ENCODE measurements at places on chromosomes 4 and X.

DNA sequence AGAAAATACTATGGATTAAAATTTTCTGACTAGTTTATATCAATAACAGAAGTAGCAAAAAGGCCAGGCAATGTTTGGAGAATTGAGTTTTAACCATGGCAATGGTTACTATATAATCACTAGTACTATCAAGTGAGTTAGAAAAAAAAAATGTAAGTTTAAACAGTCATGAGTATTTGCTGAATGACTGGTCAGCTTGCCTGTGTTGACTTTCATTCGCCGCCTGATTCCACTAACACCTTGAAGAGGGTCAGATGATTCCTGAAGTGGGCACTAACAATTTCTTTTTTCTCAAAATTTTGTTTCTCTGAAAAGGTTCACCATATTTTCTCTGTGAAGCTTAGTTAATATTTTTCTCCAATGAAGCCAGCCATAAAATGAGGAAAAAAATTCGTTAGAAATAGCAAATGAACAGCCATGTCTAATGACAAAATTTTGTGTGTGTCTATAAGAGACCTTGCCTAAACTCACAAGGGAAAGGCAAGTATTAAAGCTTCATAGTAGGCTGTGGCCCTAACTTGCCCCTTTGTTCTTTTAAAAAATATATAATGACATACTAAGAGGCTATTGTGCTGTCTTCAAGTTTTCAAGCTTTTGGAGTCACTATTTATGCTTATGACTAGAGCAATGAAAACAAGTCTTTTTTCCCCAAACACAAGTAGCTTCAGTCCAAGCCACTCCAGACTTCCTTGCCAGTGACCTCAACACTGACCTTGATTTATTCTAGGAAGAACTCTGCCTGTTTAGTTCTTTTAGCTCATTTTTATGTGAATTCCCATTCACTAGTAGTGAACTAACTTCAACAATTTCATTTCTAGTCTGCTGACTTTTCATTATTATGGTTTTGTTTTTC is 18.4 kb upstream of the FHDC1 start:
- no peak for DNase-seq

DNA sequence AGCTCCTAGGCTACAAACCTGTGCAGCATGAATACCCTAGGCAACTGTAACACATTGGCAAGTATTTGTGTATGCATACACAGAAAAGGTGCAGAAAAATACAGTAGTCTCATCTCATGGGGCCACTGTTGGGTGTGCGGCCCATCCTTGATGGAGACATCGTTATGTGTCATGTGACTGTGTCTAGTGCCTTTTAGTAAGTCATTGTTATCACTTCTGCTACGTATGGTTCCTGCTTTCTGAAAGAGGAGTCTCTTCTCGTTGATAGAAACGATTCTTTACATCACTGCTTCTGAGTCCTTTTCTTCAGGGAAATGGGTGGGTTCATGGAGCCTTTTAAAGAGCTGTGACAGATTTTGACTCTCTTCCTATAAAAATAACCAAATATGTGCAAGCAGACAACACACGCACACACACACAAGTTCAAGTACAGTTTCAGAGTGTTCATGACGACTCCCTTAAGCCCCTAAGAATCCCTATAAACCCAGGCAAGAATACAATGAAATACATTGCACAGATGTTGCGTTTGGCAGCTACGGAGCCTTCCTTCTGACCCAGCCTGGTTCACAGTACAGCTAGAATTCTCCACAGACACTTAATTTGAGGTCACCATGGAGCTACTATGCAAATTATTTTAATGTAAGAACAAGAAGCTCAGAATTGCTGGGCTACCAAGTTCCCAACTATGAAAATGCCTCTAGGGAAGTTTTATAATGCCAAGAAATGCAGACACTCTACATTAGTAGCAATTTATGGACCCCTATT is 10.2 kb upstream of the STK32B start:
- no peak for DNase-seq

GRCh38 chr4:147510962-147511668 is 30.2 kb downstream of the EDNRA start:
- DNase-seq = no peak

DNA sequence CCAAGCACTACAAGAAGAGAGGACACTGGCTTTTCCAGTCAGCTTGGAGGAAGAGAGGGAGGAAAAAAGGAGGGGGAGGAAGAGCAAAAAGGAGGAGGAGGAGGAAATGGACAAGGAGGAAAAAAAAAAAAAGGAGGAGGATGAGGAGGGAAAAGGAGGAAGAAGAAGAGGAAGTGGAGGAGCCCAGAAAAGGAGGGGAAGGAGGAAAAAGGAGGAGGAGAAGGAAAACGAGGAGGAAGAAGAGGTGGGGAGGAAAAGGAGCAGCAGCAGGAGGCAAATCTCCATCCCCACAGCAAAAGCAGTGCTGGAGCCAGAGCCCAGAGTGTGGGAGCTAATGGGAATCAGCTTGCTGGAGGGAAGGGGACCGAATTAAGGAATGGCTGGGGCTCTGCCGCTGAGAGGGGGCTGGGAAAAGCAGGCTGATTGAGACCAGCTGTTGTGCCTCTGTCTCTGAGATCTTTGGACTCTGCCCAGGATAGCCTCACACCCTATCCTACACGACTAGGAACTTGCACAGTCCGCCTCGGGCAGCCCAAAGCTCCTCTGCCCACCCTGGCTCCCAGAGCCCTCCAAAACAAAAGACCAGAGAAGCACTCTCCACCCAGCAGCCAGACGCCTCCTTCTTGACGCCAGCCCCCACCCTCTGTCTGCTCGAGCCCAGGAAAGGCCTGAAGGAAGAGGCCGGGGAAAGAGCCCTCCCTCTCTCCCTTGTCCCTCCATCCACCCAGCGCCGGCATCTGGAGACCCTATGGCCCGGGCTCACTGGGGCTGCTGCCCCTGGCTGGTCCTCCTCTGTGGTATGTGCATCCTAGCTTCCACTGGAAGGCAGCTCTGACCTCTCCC is at the start of gene XPNPEP2:
Gene XPNPEP2 (plus strand): TSS at position 514 of the 843 bp plus-strand sequence. CDS start 235 bp downstream, at position 749.
- no peak for DNase-seq

DNA sequence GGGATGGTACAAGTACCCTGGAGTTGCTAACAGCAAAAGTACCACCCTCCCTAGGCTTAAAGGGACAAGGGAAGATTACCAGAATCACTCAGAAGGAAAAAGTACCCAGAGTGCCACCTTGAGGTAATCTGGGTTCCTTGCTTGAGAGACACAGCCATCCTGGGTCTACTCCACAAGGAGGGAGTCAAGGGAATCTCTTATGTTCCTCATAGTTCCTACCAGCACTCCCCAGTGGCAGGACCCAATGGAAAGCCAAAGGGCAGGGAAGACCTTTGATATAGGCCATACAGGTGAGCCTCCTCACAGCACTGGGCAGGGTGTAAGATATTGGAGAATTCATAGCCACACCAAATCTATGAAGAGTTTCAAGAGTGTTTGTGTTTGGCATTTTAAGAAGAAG is 5.7 kb downstream of the IL2 start:
- no peak for DNase-seq

GRCh38 chrX:110420771-110421499 is 62.3 kb downstream of the RTL9 start:
- no peak for DNase-seq

GRCh38 chrX:22433292-22434070 is 160.8 kb downstream of the CBLL2 start:
- no peak for DNase-seq

DNA sequence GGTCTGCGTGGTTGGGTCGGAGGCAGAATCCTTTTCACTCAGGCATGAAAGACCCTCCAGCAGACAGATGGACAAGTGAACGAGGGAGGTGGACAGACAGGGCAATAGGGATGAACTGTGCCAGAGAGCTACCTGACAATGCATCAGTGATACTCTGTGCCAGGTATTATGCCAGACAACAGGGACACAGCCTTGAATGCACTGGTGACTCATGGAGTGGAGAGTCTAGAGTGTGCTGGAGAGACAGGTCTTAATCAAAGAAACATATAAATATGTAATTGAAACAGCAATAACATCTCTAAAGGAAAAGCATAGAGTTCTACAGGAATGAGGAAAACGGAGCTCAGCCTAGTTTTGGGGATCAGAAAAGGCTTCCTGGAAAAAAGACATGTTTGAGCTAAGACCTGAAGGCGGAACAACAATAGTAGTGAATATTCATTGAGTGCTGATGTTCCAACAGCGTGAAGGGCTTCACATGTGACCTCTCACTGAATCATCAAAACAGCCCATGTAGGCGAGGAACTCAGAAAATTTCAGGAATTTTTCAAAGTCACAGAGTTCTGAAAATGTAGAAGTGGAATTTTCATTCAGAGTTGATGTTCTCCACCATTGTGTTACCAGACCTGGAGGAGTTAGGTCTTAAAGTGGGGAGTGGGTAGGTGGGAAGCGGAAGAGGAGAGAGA is 20.0 kb upstream of the FGFBP2 start:
- DNase-seq = no peak

- no peak for DNase-seq
Observed at GRCh38 chr4:135739354-135739753, 1537.8 kb upstream of the PABPC4L start.

DNA sequence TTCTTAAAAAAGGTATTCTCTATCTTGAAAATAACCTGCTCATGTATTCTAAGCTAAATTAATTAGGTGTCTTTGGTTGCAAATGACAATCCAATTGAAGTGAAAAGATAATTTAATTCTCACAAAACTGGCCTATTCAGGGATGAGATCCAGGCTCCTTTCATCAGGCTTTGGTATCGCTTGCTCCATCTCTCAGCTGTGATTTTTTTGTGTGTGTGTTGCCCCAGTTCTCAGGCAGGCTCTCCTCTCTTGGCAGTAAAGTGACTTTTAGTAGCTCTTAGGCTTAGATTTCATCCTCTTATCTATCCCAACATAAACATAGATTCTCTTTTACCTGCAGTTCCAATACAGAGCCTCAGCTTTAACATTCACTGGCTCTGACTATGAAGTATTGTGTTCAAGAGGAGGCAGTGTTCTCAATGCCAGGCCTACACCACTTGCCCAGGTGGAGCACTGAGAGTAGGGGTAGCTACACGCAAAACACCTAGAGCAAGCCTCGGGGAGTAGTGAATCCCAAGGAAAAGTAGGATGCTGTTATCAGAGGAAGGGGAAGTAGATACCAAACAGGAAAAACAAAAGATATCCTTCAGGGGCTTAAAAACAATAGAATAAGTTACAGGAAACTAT is 392.4 kb upstream of the ATOH1 start:
- no peak for DNase-seq

DNA sequence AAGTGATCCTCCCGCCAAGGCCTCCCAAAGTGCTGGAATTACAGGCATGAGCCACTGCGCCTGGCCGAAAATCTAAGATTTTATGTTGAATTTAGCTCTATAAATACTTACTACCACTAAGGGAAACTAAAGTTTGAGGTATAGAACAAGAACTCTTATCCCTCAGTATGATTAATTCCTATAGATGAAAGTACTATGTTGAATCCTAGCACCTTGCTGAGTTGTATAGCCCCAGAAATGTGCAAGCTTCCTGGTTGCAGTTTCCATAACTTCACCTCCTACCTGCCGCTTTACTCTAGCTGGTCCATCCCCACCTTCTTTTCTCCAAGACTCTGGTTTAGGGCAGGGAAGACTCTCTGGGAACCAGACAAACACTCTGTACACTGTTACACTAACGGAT is 11.8 kb upstream of the TSPAN5 start:
- DNase-seq = no peak

All from NCI-H510A treated with DMSO at 0.1 percent for 48 hours (cell line).